ENCODE measurements at places on chromosomes 1 and 21.

- DNase-seq = no peak
Measured at GRCh38 chr1:214136324-214136919, 144.5 kb upstream of the SMYD2 start.

GRCh38 chr21:43847301-43847700 is 17.7 kb upstream of the AGPAT3 start:
- no peak for DNase-seq

- no peak for DNase-seq
Measured at GRCh38 chr1:74818661-74819456, 85.9 kb downstream of the TYW3 start.

GRCh38 chr1:178345238-178345637 is 151.5 kb downstream of the CLEC20A start:
- no peak for DNase-seq

DNA sequence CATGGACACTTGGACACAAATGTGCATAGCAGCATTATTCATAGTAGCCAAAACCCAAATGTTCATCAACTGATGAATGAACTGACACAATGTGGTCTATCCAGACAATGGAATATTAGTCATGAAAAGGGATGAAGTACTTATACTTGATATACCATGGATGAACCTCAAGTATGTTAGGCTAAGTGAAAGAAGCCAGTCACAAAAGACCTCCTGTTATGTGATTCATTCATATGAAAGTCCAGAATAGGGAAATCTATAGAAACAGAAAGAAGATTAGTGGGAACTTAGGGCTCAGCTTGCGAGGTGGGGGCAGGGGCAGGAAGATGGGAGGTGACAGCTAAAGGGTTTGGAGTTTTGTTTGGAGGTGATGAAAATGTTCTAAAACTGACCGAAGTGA is 7.4 kb downstream of the KCNE1 start:
- DNase-seq = no peak

- no peak for DNase-seq
Measured at GRCh38 chr1:177021687-177022086, 142.8 kb downstream of the ASTN1 start.

DNA sequence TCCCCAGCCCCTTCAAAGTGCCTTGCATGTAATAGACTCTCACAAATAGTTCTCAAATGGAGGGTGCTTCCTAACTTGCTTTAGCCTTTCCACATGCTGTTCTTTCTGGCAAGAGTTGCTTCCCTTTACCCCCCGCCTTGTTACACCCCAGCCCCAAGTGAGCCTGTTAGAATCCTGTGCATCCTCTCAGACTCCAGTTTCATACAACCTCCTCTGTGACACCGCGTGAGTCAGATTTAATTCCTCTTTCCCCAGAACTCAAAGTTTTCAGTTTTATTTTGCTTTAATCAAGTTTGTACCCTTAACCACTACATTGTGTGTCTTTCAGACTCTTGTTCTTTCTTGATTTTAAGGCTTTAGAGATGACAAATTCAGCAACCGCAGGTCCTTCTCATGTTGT is 234.5 kb upstream of the HOOK1 start:
- DNase-seq = no peak

DNA sequence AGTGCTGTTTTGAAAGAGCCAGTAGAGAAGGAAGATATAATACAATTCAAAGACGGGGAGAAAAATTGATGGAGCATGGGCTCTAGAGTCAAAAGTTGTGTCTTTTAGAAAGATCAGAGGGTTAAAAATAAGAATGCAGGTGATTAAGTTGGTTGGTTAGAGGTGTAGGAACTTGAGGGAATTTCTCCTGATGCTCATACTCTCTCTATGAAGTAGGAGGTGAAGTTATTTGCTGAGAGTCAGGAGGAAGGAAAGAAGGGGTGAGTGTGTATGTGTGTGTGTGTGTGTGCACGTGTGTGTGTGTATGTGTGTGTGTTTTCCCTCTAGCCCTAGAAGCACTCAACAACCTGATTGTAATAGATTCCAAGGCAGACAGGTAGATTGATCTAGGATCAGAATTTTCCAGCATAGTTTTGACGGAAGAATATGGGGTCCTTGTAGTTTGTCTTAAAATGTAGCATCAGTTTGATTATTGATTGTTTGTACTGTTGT is 88.3 kb upstream of the MACF1 start:
- DNase-seq = no peak

DNA sequence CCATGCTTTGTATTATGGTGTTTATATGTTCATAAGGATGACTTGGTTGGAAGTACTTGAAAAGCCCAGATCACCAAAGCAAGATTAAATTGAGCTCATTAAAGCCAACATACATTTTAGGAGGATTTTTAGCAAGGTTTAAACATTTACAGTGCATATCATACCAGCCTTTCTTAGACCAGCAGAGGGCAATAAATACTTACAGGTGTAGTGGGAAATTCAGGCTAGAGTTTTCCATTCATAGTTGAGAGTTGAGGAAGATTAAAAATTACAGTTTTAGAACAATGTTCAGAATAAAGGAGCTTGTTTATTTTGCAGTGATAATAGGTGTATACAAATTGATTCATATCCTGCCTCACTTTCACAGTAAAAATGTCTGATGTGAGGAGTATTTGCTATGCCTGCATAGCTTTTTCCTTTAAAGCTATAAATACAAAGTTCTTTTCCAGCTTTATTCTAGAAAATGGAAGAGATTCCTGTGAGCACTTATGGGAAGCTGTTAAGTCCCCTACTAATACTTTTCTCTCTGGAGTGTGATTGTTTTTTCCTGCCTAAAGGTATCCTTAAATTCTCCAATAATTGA is 35.3 kb downstream of the DTL start:
- DNase-seq = no peak

DNA sequence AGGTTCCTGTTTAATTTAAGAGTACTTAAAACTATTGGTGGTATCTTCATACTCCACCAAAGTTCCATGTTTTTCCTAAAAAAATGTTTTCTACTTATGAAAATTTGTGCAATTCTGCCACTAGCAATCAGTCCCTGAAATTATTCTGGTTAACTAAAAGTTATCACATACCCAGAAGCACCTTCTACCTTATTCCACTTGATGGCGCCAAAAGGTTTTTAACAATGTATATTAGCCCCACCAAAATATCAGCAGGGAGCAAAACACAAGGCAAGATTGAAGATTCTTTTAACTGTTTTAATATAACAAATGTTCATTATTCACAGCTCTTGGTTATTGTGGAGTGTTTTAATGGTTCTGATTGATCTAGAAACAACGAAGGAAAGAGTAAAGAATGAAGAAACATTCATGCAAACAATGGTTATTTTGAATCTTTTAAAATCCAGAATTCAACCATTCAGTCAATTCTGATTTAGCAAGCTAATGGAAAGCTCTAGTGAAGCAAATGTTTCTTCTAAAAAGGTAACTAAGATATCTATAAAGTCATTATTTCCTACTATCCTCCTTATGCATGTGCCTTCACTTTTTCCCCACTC is 67.2 kb downstream of the TTLL7 start:
- DNase-seq = no peak

DNA sequence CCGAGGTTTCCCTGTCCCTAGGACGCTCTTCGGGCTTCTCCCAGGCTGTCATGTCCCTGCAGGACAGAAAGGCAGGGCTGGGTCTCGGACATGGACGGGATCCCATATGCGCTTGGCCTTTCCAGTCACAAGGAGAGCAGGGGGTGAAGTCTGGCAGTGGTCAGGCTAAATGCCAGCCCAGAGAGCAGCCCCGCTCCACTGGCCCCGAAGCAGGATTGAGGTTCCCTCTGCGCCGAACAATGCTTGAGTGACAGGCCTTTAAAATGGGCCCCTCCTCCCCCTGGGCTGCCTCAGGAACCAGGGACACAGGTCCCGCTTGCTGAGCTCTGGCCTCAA is 12.7 kb downstream of the DRAXIN start:
- DNase-seq = no peak

- DNase-seq = no peak
Measured at GRCh38 chr1:169261884-169262283, 105.7 kb downstream of the NME7 start.

- no peak for DNase-seq
Measured at GRCh38 chr21:45067462-45068285, 6.7 kb upstream of the ADARB1 start.

- DNase-seq = no peak
Measured at GRCh38 chr1:206855859-206856258, 9.6 kb upstream of the IL20 start.

Measured in right hindlimb (tissue), 1 donor.